ENCODE measurements at places on chromosomes 7 and 10.

DNA sequence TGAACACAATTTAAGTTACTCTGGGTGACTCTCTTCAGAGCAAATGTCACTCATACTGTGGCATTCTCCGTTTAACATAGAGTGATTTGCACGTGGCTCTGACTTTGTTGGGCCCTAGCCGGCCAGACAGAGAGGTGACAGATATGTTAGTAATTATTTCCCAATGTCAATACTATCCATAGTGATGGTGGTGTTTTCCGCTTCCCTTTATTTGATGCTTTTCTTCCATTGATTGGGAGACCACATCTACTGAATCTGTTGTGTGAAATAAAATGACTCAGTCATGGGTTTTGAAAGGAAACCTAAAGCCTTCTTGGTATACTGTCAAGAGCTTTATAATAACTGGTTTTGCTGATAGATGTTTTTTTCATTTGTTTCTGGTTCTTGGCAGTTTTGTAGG is 7.4 kb downstream of the AVL9 start:
- H3K4me3 ChIP-seq = no peak overlapping the region
- no peak overlapping the region for H3K27ac ChIP-seq
- H3K36me3 ChIP-seq = peaks cover 17% of the 10 kb centered on the region
- no peak for ATAC-seq
- H3K4me1 ChIP-seq = peaks cover 42% of the 10 kb centered on the region
- no peaks in the 10 kb centered on the region for H3K27me3 ChIP-seq

- H3K27ac ChIP-seq = no peak overlapping the region
- no peaks in the 10 kb centered on the region for H3K36me3 ChIP-seq
- H3K4me1 ChIP-seq = peaks cover 5% of the 10 kb centered on the region
- no peak overlapping the region for H3K4me3 ChIP-seq
- no peaks in the 10 kb centered on the region for H3K27me3 ChIP-seq
- ATAC-seq = no peak
Measured at GRCh38 chr7:112995059-112995824, 91.4 kb downstream of the GPR85 start.

GRCh38 chr10:120942806-120943413 is 91.7 kb downstream of the WDR11 start:
- peaks cover 6% of the 10 kb centered on the region for H3K4me1 ChIP-seq
- no peak overlapping the region for H3K4me3 ChIP-seq
- peaks cover 42% of the 10 kb centered on the region for H3K27me3 ChIP-seq
- peak; percentile 86 for ATAC-seq

GRCh38 chr7:30308389-30308788 is 24.0 kb downstream of the ZNRF2 start:
- H3K27me3 ChIP-seq = no peaks in the 10 kb centered on the region
- H3K27ac ChIP-seq = no peak overlapping the region
- H3K4me1 ChIP-seq = peaks cover 63% of the 10 kb centered on the region
- H3K36me3 ChIP-seq = no peaks in the 10 kb centered on the region

- ATAC-seq = no peak
- no peaks in the 10 kb centered on the region for H3K36me3 ChIP-seq
- H3K27me3 ChIP-seq = peaks cover 40% of the 10 kb centered on the region
- H3K4me3 ChIP-seq = no peak overlapping the region
Measured at GRCh38 chr10:97726636-97727178, 10.2 kb upstream of the ZFYVE27 start.

Data from stimulated activated memory B cell treated with anti-CD40 and anti-IgM and Interleukin-4, amounts not matched to agents 10 μg/mL and 1 μg/mL and 100 μg/mL, for 72 hours (primary cell).